Stimulated activated CD8-positive, alpha-beta memory T cell treated with anti-CD3 and anti-CD28 coated beads, Interleukin-15, amount 100 ng/mL, for 48 hours (primary cell): ENCODE measurements at places on chromosomes 2 and 18.

GRCh38 chr2:179297927-179298326 lies 33.3 kb upstream of the SESTD1 start:
- DNase-seq = no peak

DNA sequence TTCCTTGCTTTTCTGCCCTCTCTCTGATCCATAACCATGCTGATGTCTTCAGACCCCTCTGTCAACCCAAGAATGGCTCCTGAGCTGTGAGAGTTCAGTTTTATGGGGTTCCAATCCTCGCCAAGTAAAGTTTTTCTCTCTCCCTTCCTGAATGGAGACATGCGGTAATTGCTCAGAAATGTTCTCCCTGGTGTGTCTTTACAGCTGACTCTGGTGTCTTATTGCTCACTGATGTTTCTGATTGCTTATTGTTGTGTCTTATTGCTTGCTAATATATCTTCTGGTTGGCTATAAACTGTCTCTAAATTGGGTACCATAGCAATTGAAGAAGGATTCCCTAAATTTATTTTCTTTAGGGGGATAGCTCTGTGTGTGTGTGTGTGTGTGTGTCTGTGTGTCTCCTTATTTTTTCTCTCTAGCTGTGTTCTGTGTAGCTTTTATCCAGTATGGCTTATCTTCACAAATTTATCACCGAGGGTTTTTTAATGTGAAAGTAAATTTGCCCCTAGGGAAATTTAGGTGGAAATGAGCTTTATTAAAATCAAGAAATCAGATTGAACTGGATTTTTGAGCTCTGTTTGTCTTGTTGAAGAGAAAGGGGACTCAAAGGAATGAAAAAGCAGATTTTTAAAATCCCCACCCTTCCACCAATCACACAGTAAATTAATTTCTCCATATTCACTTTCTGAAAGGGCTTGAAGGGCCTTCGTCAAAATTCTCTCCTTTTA lies 19.5 kb downstream of the MGAT5 start:
- DNase-seq = no peak

DNA sequence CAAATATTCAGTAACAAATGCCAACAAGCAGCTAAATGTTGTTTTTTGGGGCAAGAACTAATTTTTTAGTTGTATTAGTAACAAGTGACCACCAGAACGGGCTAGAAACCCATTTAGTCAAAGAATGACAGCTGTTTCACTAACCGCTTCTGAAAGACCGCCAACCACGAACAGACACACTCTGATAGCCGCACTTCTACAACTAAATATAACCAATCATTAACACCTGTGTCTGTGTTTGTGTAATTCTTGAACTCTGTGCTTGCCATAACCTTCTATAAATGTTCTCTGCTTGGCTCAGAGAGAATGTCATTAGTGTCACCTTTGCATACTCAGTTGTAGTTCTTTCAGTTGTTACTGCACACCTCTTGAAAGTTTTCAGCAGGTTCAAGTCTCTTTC lies 526.3 kb upstream of the LRRTM1 start:
- no peak for DNase-seq

DNA sequence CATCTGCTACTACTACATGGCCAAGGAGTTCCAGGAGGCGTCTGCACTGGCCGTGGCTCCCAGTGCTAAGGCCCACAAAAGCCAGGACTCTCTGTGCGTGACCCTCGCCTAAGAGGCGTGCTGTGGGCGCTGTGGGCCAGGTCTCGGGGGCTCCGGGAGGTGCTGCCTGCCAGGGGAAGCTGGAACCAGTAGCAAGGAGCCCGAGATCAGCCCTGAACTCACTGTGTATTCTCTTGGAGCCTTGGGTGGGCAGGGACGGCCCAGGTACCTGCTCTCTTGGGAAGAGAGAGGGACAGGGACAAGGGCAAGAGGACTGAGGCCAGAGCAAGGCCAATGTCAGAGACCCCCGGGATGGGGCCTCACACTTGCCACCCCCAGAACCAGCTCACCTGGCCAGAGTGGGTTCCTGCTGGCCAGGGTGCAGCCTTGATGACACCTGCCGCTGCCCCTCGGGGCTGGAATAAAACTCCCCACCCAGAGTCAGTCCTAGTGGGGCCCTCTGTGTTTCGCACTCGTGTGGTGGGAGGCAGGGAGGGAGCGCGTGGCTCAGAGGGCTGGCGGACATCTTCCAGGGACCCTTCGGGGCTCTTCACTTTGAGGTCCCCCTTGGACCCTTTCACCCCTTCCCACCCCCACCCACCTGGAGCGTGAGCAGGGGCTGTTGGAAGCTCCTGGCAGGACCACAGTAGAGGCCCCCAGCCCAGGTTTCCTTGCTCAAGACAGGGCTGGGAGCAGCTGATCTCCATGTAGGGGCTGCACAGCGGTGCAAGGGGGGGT lies 5.7 kb downstream of the GPR35 start:
- no peak for DNase-seq

DNA sequence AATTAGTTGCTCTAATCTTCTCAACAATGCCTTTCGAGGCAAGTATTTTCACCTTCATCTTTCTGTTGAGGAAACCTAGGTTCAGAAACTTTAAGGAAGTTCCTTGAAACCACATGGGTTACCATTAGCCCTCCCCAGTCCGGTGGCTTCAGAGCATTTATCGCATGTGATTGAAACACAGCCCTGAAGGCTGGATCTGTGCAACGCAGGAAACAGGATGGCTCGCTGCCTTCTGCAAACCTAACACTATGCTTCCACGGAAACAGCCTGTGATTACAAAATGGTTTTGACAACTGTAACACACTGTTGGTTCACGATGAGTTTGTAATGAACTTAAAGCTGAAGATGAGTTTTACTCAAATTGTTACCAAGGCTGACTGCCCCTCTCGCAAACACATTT lies 68.5 kb downstream of the EPB41L3 start:
- DNase-seq = no peak

DNA sequence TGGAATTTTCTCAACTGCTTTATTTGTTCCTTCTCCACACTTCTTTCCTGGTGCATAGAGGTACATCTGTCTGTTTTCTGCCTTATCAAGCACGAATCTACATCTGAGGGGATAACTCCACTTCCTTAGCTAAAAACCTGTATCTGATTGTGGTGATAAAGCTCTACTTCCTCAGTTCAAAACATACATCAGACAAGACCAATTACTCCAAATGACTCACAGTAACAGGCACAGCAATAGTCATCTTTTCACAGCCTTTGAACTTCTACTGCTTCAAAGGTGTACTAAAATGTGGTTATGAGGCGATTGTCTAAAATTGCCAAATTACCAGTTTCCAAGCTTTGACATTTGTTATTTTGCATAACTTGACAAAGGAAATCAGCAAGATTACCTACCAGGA lies 803.6 kb upstream of the ZEB2 start:
- no peak for DNase-seq

- no peak for DNase-seq
Observed at GRCh38 chr2:102455061-102455670, 17.9 kb upstream of the SLC9A4 start.
